Lower lobe of right lung (tissue), 2 donors: ENCODE measurements at places on chromosomes 3 and 15. TPM values are rescaled to one million over a fixed set of nuclear protein-coding genes. Genes with fewer than 3 reads are reported as not detected.

DNA sequence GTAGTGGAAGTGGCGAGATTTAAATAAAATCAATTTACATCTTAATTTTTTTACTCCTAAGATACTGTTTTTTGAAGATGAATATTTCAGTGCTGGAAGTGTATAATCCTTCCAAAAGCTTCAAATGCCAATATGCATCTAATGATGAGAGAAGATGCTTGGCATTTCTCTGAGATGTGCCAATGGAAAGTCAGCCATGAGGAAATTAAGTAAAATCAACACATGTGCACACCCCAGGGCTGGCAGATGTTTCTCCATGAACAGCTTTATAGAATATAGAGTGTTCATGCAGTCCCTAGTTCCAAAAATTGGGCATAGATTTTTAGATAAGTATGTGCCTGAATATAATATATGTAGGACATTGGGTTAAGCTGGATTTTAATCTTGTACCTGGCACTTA, 90.1 kb downstream of the CPNE4 start:
- no peak for DNase-seq

DNA sequence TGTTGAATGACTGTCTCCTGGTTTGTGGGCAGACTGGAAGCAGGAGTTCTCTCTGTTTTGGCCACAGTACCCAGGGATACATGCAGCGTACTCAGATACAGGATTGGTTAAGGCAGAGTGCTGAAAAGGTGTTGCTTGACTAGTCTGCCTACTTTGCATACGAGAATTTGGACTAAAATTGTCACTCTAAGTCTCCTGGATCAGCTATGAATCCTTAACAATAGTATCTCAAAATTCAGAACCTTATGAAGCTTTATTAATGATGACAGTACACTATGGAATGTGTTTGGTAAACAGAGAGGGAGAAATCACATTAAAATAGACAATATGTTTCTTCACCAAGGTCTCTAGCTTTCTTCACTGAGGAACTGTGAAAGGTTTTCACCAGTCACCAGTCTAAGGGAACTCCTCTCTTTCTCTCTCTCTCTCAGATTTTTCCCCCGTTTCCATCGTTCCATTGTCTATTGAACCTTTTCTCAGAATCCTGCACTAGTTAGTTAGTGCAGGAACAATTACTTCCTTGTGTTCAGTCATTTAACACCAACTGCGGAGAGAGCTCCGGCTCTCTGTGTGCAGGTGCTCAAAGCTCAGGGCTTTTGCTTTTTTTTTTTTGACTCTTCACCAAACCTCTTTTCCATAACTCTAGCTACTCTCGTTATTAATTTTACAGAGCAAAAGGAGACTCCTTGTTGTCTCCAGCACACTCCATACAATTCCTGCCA, 85.9 kb upstream of the FNDC3B start:
- DNase-seq = no peak

DNA sequence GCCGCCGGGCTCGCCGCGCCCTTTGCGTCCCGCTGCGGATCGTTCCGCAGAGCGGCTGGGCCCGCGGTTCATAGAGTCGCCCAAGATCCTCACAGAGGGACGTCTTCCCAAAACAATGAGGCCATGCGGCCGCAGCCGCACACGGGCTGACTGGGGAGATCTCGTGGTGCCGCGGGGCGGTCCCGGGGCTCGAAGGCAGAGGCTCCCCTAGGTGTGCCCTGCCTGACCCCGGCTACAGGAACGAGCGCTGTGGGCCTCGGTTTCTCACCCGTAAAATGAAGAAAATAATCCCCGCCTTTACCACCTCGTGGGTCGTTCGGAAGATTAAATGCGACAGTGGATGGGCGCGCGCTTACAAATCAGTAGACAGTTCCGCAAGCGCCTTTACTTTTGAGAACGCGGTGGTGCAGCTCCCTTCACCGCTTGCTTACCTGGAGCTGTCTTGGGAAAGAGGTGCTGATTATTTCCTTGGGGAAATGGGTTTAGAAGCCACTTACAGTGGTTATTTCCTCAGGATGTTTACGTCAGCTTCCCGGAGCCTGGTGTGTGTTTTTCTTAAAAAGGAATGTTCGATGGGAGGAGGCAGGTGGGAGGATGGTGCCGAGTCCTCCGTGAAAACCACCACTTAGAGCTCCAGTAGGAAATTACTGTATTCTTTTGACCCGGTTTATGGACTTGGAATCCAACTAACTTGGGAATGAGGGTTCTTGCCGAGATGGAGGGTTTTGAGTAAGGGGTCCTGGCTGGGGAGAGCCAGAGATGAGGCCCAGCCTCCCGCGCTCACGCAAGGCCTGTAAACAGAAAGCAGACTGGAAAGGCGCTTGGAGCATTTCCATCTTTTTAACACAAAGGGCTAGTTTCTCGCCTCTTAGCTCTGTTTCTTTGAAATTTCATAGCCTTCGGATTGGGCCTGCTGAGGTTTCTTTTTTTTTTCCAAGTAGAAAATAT, 1.9 kb upstream of the MEX3B start:
- no peak for DNase-seq

DNA sequence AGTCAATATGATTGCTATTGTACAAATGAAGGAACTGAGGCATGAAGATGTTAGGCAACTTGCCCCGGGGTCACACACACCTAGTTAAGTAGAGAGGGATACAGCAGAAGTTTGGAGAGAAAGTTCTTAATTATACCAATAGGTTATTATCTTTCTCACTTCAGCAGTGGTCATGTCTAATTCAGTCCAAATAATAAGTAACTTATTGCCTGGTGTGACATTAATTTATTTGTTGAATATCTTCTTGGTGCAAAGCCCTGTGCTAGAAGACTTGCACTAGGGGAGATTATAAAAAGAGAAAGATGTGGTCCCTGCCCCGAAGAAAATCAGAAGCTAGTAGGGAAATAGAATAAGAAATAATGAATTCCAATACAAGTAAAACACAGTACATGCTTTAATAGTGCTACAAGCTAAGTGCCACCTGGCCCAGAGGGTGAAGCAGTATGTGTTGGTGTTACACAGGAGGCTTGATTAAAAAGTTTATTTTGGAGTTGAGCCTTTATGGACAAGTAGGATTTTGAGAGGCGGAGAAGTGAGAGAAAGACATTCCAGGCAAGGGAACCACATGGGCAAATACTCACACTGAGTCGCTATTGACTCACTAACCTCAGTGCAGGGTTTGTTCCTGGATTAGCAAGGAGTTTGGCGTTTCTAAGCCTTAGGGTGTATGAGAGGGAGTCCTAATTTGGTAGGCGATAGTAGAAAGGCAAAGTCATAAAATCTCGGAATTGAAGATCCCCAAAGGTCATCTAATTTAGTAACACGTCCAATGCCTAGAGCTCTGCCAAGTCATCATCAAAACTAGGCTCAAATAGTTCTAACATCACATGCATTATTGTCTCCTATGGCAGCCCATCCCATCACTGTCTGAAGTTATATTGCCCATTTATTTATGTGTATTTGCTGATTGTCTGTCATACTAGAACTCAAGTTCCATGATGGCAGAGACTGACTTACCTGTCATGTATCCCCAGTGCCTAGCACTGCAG, 19.2 kb upstream of the GSK3B start:
- no peak for DNase-seq

DNA sequence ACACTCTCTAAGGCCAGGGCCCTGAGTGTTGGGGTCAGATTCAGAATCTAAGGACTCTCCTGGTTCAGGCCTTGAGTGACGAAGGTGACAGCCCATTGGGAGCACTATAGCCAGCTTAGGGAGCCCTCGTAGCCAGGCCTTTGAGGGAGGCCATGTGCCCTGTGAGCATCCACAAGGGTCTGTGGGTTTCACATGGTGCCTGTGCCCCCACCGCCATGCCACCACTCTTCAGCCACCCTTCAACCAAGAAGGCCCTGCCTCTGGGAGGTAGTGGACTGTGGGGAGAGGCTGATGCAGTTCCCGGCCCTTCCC, 37.5 kb downstream of the TSPAN3 start:
- no peak for DNase-seq

DNA sequence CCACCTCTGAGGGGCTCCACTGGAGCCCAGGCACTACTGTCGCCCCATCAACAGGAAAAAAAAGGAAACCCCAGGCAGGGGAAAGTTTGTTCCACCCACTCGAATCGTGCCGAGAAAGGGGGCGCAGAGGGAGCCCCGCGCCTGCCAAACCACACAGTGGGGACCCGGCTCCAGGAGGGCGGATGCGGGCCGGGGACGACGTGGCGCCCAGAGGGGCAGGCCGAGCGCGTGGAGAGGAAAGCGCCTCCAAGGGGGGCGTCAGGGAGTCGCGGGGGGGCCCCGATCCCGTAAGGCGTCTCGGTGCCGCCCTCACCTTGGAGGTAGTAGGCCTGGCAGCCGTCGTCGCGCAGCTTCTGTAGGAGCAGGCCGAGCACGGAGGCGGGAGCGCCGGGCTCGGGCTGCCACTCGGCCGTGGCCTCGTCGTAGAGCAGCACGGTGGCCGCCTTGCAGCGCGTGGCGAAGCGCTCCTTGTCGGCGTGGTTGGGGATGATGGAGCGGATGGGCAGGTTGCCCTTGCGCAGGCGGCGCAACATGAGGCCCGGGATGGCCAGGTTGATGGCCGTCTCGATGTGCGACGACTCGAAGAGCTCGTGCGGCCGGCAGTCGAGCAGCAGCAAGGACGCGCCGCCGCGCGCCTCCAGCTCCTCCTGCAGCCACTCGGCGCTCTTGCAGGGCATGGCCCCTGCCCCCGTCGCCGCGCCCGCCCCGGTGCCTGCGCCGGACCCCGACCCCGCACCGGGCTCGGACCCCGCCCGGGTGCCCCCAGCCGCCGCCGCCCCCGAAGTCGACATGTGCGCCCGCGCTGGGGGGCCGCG, 627 bp downstream of the DUSP7 start:
- peak; percentile 74 for DNase-seq

Gene ROBO1
- 14.8 TPM for total RNA-seq
